ENCODE measurements at places on chromosomes 3 and 15. TPM values are rescaled to one million over a fixed set of nuclear protein-coding genes. Genes with fewer than 3 reads are reported as not detected.

The CD276 gene
- total RNA-seq, result 29.9 TPM

GRCh38 chr15:56325186-56325585 lies 40.0 kb upstream of the TEX9 start:
- no peak for DNase-seq

The IMPG2 gene
- total RNA-seq, result 0.09 TPM

- no peak for DNase-seq
These were observed 321.2 kb upstream of the COL8A1 start for GRCh38 chr3:99317201-99317600.

DNA sequence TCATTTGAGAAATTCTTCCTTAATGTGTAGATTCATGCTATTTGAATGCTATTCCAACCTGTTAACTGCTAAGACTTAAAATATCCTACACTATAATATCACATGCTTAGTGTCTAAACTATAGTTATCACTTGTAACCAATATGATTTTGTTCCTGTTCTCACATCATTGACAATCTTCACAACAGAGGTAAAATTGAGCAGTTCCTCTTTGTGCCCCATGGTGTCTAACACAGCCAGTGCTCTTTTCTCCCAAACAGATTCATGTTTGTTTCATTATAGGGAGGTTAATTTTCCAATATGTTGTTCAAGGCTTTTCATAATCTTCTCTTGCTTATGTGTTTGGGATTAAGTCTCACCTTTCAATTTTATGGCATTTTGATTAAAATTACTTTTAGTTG lies 591.1 kb downstream of the ZPLD1 start:
- DNase-seq, result no peak

DNA sequence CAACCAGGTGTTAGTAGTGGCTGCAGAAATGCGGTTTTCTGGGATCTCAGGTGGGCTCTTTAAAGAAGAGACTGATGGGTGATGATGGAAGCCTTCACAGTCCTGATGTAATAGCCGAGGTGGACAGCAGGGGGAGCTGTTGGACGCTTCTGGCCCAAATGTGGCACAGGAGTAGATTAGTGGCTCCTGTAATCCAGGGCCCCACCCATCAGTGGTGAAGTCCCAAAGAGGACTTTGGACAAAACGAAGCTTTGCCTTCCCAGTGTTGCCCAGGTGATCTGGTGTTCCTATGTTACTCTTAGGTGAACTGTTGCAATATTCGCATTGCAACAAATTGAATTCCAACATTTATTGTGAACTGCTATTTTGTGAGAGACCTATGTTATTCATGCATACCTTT lies 31.8 kb upstream of the MYZAP start:
- DNase-seq, result peak; percentile 91

- no peak for DNase-seq
These were observed 286.3 kb downstream of the FAM43A start for GRCh38 chr3:194971965-194972364.

The MYO1E gene
- 325 TPM for total RNA-seq

- DNase-seq, result no peak
These were observed 45.6 kb upstream of the WWTR1 start for GRCh38 chr3:149703466-149703865.

The TM4SF1 gene
- 87.8 TPM for total RNA-seq

The FBXO40 gene
- total RNA-seq, result not detected

DNA sequence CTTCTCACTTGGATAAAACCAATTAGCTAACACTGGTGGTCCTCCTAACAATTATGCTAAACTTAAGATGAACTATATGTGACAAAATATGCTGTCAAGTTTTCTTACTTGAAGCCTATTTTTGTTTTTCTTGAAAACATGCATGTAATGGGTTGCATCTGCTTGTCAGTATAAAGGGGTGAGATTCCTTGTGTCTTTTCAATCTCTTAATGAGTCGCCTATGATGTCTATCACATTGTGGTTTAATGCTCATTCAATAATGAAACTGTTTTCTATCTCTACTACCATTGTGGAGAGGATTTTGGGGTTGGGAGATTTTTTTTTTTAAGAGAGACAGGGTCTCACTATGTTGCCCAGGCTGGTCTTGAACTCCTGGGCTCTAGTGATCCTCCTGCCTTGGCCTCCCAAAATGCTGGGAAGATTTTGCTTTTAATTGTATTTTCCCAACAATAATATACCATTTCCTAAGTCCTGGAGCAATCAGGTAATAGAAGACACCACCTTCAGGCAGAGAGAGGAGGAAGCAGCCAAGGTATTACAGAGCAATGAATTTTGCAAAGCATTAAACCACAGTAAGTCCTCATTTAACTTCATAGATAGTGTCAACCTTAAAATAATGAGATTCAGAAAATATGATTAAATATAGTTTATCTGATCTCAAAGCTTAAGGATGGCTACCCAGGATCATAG lies 17.4 kb upstream of the TRMT10C start:
- DNase-seq, result no peak

GRCh38 chr3:29065211-29065785 lies 215.6 kb upstream of the RBMS3 start:
- DNase-seq, result peak; percentile 23

DNA sequence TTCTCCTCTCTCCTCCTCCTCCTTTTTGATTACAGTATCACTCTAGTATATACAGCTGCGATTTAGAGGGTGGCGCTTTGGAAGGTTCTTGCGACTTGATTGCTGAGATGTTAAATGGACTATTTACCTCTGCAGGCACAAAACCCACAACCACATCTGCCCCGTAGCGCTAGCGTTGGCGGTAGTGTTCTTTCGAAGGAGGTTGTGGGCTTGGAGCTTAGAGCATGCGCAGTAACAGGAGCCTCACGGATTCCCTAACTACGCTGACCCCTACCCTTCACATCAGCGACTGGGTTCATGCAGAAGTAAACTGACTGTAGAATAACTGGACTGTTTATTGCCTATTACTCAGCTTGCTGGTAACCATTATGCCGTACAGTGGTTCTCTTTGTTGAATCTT lies 58.0 kb downstream of the CGGBP1 start:
- peak; percentile 5 for DNase-seq

DNA sequence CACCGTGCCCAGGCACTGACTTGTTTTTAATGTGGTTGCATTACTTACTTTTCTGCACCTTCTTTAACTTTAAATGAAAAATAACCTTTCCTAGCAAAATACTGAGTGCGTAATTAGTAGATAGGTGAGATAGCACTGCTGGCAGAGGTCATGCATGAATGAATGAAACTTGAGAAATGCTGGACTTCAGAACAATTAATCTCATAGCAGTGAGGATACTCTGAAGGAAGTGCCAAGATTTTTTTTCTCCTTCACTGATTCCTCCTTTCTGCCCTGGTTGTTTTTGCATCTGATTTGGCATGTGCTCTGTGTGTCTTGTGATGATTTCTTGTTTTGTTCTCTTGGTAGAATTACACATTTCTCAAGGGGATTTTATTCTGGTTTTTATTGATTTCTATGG lies 378.9 kb downstream of the PTPRG start:
- DNase-seq, result no peak

The CNTN6 gene
- total RNA-seq, result 0.32 TPM

The GABRR3 gene
- not detected for total RNA-seq

GRCh38 chr15:39139431-39140059 lies 441.3 kb upstream of the THBS1 start:
- no peak for DNase-seq

GRCh38 chr3:49629866-49630265 lies 44.3 kb upstream of the APEH start:
- DNase-seq, result no peak

DNA sequence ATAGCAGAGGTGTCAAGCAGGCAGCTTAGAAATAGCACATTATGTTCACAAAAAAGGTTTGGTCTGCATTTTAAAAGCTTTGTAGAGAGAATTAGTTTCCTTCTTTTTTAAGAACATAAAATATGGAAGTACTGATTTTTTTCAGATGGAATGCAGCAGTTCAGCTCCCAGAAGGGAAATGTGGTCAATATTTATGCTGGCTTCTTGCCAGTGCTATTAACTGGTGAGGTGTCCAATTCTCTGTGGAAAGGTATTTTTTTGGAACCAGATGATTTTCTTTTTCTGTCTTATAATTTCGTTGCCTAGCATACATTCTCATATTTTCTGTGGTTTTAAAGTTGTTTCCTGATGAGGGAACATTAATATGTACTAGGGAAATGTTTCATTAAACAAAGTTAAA lies 211.4 kb upstream of the ZNF385D start:
- DNase-seq, result no peak

The CIDEC gene
- total RNA-seq, result 14.9 TPM

DNA sequence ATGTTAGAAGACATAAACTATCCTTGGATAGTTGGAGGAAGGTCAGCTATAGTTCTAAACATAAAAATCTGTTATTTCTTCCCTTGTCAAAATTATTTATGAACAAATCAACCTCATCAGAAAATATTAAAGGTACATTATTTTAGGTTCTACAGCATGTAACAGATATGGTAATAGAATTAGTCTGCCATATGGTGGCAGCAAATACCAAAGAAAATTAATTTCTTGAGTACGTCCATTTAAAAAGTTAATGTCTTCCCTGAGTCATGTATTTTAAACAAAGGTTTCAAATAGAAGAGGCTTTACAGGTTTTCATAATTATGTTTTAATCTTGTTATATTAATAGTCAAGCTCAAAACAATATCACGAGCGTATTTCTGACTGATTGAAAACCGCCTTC lies 17.9 kb upstream of the ANKRD28 start:
- no peak for DNase-seq

DNA sequence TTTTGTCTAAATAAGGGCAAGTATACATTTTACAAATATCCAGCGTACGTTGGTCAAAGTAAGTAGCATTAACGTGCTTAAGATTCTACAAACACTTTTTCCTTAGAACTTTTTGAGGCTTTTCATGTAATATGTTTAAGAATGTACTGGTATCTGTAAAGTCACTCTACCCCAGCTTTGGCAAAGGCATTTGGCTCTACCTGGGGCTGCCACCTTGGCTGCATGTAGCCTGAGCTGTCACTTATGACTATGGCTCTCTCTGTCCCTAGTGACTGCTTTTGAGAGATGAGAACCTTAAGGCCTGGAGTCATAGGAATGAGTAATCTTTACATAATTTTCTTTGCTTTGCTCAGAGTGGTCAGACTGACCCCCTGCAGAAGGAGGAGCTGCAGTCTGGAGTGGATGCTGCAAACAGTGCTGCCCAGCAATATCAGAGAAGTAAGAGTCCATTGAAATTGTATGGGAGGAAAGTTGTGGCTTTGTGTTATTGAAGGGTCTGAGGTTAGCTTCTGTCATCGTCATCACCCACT lies 61.2 kb downstream of the IQGAP1 start:
- DNase-seq, result no peak

DNA sequence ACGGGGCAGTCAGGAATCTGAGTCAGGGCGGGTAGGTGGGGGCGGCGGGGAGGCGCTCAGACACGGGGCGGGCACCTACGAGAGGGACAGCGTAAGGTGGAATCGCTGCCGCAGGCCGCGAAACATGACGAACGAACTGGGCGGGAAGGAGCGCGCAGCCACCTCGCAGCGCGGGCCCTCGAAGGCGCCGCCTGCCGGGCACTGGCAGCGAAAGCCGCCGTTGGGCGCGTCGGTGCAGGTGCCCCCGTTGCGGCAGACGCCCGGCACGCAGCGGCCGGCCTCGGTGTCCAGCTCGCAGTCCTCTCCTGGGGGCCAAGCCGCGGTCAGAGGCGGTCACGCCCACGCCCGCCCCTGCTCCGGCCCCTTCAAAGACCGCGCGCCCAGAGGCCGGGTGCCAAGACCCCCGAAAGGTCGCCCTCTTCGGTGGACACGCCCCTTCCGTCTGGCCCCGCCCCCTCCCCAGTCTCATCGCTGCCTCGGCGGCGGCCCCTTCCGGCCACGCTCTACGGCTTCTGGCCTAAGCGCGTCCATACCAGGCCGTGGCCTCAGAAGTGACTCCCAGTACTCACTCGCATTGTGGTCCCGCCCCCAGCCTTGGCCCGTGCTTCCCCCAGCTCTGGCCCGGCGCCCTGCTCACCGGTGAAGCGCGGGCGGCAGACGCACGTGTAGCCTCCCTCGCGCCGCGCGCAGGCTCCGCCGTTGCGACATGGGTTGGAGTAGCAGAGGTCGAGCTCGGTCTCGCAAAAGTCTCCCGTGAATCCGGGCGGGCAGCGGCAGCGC lies 6.4 kb downstream of the CELSR3 start:
- peak; percentile 87 for DNase-seq

- DNase-seq, result no peak
These were observed 4.8 kb upstream of the DAZL start for GRCh38 chr3:16609927-16610580.

- DNase-seq, result no peak
These were observed 5.9 kb downstream of the TGM4 start for GRCh38 chr3:44880284-44880683.

GRCh38 chr15:68785541-68785940 lies 35.2 kb downstream of the ANP32A start:
- DNase-seq, result no peak

GRCh38 chr15:88912500-88912921 lies 668 bp downstream of the MFGE8 start:
- no peak for DNase-seq

The MYL3 gene
- 3.1 TPM for total RNA-seq

The PTX3 gene
- 1.1 TPM for total RNA-seq

DNA sequence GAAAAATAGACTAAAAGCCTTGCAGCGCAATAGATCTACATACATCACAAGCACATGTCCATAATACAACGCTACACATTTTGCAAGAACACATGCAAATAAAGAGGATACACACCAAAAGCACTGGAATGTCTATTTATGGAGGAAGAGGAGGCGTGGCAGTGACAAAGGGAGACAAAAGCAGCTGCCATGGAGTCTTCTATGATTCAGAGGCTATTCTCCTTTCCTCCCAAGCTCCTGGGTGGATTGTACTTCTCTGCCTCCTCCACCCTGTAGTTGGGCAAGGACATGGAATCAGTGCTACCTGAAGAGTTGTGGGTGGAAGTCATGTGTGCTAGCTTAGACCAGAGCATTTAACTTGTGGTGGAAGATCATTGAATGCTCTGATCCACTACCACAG lies 57.9 kb upstream of the ABHD2 start:
- no peak for DNase-seq
